ENCODE measurements at places on chromosomes 5 and 9. TPM values are rescaled to one million over a fixed set of nuclear protein-coding genes. Genes with fewer than 3 reads are reported as not detected.

DNA sequence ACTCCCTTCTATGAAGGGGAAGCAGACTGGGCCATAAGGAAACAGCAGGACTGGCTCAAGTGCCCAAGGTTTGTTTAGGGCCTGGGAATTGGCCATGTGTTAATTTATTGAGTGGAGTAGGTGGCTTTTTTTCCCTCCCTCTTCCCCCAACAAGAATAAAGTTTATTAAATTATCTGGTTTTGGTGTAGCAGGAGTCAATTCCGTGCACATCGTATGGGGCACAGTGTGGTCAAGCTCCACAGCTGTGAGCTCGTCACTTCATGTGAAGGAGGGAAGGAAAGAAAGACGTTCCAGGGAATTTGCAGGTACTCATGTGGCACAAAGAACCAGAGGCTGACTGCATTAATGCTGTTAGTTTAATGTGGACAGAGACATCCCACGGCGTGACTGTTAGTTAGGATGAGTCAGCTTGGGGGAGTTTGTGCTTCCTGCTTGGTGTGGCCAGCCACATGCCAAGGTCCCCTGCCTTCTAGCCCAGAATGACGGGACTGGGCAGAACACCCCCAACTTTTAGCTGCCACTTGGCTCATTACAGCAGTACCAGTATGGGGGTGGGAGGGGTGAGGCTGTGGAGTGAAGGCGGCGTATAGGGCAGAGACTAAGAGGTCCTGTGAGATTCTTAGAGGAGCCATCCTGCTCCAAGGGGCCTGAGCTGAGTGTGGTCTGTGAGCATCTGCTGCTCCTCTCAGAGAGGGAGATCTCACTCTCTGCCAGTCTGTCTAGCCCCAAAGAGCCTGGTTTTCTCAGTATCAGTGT is 33.2 kb downstream of the CSF1R start:
- no peak for DNase-seq

GRCh38 chr5:80414113-80414512 is 6.2 kb downstream of the ZFYVE16 start:
- DNase-seq, result no peak

- DNase-seq, result no peak
Measured at GRCh38 chr5:20617841-20618240, 629.8 kb upstream of the CDH18 start.

The IRX2 gene
- 18.2 TPM for total RNA-seq

GRCh38 chr5:156951359-156951758 is 11.7 kb downstream of the TIMD4 start:
- no peak for DNase-seq
